ENCODE measurements at places on chromosomes 11 and 22.

- H3K27ac ChIP-seq = peak overlapping the region; percentile 31
- no peaks in the 10 kb centered on the region for H3K27me3 ChIP-seq
- no peak for DNase-seq
- peaks cover 5% of the 10 kb centered on the region for H3K4me1 ChIP-seq
- peaks cover 28% of the 10 kb centered on the region for H3K36me3 ChIP-seq
- no peak overlapping the region for H3K4me3 ChIP-seq
Measured at GRCh38 chr22:30332994-30333706, 6.4 kb upstream of the TBC1D10A start.

GRCh38 chr11:80412604-80413003, 971.8 kb upstream of the TENM4 start:
- DNase-seq = no peak
- no peak overlapping the region for H3K4me3 ChIP-seq
- H3K27ac ChIP-seq = no peak overlapping the region
- H3K36me3 ChIP-seq = no peaks in the 10 kb centered on the region
- H3K4me1 ChIP-seq = no peaks in the 10 kb centered on the region
- H3K27me3 ChIP-seq = no peaks in the 10 kb centered on the region

- no peak overlapping the region for H3K4me3 ChIP-seq
- H3K27ac ChIP-seq = no peak overlapping the region
- no peaks in the 10 kb centered on the region for H3K27me3 ChIP-seq
- DNase-seq = no peak
Measured at GRCh38 chr11:26792941-26793340, 71.1 kb upstream of the SLC5A12 start.

- no peaks in the 10 kb centered on the region for H3K36me3 ChIP-seq
- no peaks in the 10 kb centered on the region for H3K4me1 ChIP-seq
Measured at GRCh38 chr11:15885854-15886253, 470.5 kb downstream of the SOX6 start.

- no peaks in the 10 kb centered on the region for H3K4me1 ChIP-seq
- no peak for DNase-seq
- no peak overlapping the region for H3K4me3 ChIP-seq
- no peaks in the 10 kb centered on the region for H3K27me3 ChIP-seq
Measured at GRCh38 chr11:78268591-78269410, 80.1 kb downstream of the USP35 start.

DNA sequence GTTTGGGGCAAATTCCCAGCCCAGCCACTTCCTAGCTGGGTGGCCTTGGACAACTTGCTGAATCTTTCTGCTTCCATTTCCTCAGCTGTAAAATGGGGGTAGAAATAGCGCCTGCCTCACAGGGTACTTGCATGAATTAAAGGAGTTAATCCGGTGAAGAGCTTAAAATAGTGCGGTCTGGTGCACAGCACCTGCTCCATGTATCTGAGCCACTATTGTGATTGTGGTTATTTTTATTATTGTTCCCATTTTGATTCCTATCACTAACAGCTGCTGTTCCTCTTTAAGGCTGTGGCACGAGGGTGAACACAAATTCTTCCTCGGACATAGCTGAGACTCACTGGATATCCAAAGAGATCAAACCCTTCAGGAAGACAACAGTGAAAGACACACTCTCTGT, 46.9 kb upstream of the TP53I11 start:
- H3K36me3 ChIP-seq = no peaks in the 10 kb centered on the region
- no peaks in the 10 kb centered on the region for H3K4me1 ChIP-seq
- no peak overlapping the region for H3K27ac ChIP-seq
- no peak for DNase-seq
- H3K27me3 ChIP-seq = no peaks in the 10 kb centered on the region

DNA sequence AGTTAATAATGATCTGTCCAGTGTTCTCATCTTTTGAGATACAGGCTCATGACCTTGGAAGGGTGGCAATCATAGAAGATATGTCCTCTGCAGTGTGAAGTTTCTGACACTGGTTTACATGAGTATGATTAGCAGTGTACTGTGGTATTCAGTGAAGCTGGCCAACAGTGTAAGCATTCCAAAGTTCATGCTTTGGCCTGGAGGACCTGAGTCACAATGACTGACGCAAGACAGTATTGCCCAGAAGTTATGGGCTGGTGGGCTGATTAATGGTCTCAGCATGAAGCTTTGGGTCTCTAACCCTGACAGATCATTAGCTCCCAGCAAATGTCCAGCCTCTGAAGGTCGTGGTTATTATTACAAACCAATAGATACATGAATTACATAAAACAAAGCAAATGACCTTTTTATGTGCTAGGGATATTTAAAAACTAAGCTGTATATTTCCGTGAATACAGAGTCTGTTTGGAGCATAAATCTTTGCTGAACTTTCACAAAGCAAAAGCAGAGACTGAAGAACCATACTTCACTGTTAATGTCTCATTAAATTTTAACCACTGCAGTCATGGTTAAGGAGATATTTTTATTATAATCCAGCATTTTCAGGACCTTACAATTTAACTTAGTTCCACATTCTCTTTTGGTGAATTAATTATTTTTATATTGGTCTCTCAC, 28.3 kb upstream of the USP47 start:
- no peaks in the 10 kb centered on the region for H3K27me3 ChIP-seq
- H3K36me3 ChIP-seq = no peaks in the 10 kb centered on the region
- H3K27ac ChIP-seq = no peak overlapping the region
- no peak overlapping the region for H3K4me3 ChIP-seq
- no peak for DNase-seq

DNA sequence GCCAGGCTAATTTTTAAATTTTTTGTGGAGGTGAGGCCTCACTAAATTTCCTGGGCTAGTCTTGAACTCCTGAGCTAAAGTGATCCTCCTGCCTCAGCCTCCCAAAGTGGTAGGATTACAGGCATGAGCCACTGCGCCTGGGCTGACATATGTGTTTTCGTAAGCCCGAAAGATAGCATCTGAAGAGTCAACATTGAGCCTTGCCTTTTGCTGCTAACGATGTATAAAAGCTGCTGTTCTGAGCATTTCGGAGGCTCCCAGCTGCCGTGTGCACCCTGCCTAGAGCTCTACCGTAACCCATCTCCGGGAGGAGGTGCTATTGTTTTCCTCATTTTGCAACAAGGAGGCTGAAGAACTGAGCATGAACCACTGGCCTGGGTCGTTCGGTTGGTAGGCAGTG, 18.1 kb upstream of the PPP6R3 start:
- no peak overlapping the region for H3K4me3 ChIP-seq
- DNase-seq = no peak
- no peaks in the 10 kb centered on the region for H3K27me3 ChIP-seq
- H3K27ac ChIP-seq = no peak overlapping the region

DNA sequence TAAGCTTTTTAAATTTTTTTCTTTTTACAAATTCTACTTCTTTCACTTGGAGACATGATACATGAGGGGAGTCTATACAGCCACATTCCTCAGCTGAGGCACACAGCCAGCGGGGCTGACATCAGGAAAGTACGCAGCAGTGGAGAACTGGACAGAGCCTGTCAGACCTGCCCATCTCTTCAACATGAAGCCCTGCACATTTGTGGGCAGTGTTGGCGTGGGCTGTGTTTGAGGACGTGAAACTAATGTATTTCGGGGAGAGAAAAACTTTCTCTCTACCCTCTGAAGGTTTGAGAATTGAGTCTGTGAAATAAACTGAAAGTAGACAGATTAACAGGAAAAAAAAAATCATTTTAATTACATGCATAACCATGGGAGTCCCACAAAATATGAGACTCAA, 84.8 kb upstream of the HTATIP2 start:
- no peaks in the 10 kb centered on the region for H3K36me3 ChIP-seq
- no peak overlapping the region for H3K27ac ChIP-seq
- no peaks in the 10 kb centered on the region for H3K4me1 ChIP-seq
- no peak overlapping the region for H3K4me3 ChIP-seq

DNA sequence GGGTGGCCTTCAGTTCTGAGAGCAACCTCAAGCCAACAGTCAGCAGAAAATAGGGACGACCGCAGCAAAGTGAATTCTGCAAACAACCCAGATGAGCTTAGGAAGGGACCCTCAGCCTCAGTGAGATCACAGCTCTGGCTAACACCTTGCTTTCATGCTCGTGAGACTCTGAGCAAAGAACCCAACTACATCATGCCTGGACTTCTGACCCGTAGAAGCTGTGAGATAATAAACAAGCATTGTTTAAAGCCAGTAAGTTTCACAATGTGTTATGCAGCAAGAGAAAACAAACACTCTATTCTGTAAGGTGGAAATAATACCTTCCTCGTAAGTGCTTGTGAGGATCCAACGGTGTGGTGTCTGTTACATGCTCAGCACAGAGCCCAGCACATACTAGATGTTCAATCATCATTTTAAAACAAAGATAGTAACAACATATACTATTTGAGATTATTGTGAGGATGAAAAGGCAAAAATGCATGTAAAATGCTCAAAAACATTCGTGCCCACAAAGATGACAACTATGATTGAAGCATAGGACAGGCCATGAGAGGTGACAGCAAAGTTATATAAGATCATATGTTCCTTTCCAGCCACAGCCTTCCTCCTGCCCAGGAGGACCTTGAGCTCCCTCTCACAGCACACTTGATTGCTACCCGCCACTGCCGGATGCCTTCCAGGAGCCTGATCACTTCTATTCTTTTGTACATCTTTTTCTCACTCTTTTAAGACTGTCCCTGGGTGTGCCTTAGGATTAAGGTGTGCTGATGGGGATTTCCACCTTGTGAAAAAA, 433.3 kb downstream of the BUD13 start:
- no peaks in the 10 kb centered on the region for H3K4me1 ChIP-seq
- H3K4me3 ChIP-seq = no peak overlapping the region
- DNase-seq = no peak
- H3K36me3 ChIP-seq = no peaks in the 10 kb centered on the region

DNA sequence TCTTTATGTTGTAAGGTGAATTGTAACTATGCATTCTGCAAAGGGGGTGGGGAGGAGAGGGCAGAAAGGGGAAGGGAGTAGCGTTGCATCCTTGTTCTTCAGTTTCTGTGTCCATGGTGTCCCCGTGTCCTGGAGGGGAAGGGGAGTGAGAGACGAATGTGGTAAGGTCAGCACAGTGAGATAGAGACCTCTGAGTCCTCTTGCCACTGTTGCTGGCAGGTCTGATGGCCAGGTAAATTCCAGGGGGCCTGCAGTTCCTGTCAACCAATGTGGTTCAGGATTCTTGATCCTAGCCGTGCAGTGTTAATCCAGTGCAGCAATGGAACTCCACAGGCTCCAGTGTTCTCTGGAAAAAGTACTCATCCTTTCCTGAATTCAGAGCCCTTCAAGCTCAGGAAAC, 14.6 kb upstream of the ADSL start:
- H3K27me3 ChIP-seq = no peaks in the 10 kb centered on the region
- peaks cover 66% of the 10 kb centered on the region for H3K4me1 ChIP-seq
- peak overlapping the region; percentile 65 for H3K27ac ChIP-seq
- H3K36me3 ChIP-seq = no peaks in the 10 kb centered on the region
- no peak overlapping the region for H3K4me3 ChIP-seq

- H3K4me1 ChIP-seq = no peaks in the 10 kb centered on the region
- H3K36me3 ChIP-seq = no peaks in the 10 kb centered on the region
- H3K27ac ChIP-seq = no peak overlapping the region
- H3K27me3 ChIP-seq = no peaks in the 10 kb centered on the region
- no peak overlapping the region for H3K4me3 ChIP-seq
Measured at GRCh38 chr11:62273789-62274275, 3.9 kb downstream of the SCGB2A2 start.

- H3K36me3 ChIP-seq = peaks cover 52% of the 10 kb centered on the region
- H3K4me1 ChIP-seq = peaks cover 7% of the 10 kb centered on the region
- H3K4me3 ChIP-seq = no peak overlapping the region
- H3K27me3 ChIP-seq = no peaks in the 10 kb centered on the region
Measured at GRCh38 chr11:1484695-1485503, 1.7 kb downstream of the MOB2 start.

DNA sequence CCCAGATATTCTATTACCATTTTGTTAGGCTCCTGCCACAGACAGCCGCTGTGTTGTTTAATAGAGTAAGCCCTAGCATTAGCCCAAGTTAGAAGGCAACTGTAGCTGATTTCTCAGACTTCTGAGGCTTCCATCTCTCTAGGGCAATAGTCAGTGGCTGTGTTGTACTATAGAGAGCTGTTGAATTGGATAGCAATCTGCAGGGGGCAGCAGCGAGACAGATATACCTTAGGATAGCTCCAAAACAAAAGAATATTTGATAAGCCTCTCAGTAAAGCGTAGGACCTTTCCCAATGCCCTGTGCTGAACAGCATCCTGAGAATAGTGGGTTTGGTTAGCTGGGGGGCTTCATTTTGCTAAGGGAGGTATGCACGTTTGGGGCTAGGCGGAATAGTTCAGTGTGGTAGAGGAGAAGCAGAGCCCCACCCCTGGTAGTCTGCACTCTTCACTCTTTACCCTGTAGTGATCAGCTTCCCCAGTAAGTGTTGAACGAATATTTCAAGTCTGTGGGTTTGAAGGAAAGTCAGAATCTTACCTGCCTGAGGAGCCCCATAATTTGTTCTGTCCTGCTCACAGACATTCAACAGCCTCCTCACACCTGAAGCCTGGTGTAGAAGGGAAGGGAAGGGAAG, 515.1 kb downstream of the INSC start:
- no peak overlapping the region for H3K27ac ChIP-seq
- no peak overlapping the region for H3K4me3 ChIP-seq
- H3K36me3 ChIP-seq = no peaks in the 10 kb centered on the region

DNA sequence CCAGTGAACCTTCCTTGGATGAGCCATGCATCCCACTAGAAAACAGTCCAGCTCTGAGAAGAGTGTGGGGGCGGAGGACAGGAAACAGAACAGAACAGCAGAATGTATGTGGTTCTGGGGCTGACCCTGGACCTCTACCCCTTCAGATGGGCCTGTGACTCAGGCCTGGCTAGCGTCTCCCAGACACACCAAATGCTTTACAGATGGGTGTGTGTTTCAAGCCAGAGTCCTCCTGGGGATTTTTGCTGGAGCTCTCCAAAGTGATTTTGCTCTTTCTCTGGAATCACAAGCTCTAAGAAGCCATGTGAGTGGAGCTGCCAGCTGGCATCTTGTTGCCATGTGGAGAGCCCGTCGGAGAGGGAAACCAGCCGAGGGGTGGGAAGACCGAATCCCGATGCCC, 13.2 kb upstream of the C1QTNF4 start:
- no peaks in the 10 kb centered on the region for H3K4me1 ChIP-seq
- no peak overlapping the region for H3K27ac ChIP-seq
- H3K36me3 ChIP-seq = no peaks in the 10 kb centered on the region
- no peak for DNase-seq
- no peak overlapping the region for H3K4me3 ChIP-seq
- H3K27me3 ChIP-seq = no peaks in the 10 kb centered on the region

DNA sequence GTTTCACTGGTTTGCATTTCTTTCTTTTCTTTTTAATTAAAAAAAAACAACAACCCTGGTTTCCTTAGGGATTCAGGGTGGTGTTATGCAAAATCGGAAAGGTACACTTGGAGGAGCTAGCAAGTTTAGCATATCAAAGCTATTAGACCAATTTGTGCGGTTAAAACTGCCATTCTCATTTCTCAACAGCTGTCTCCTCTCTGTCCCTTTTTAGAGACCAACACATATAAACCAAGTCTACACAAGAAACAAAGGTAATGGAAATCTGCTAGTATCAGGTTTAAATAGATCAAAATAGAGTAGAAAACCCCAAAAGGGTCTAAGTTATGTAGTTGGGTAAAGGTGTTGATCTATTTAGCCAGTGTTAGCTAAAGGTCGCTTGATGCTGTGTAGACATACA, 1.7 kb upstream of the SESN3 start:
- H3K4me1 ChIP-seq = peaks cover 16% of the 10 kb centered on the region
- no peaks in the 10 kb centered on the region for H3K27me3 ChIP-seq
- peak overlapping the region; percentile 74 for H3K4me3 ChIP-seq
- DNase-seq = no peak
- peak overlapping the region; percentile 76 for H3K27ac ChIP-seq

Measured in naive thymus-derived CD4-positive, alpha-beta T cell (primary cell).